WTC11 (cell line): ENCODE measurements at places on chromosomes 2 and 18. TPM values are rescaled to one million over a fixed set of nuclear protein-coding genes. Genes with fewer than 3 reads are reported as not detected.

GRCh38 chr2:29106980-29107388 is 8.2 kb upstream of the CLIP4 start:
- no peak for DNase-seq

The SLC16A14 gene
- 1.7 to 2.7 TPM (median 2.6 TPM) in 3 replicates for total RNA-seq

The NDUFS1 gene
- 95.6 to 106 TPM (median 98.9 TPM) in 3 replicates for total RNA-seq

The ADD2 gene
- 164 to 196 TPM (median 187 TPM) in 3 replicates for total RNA-seq

DNA sequence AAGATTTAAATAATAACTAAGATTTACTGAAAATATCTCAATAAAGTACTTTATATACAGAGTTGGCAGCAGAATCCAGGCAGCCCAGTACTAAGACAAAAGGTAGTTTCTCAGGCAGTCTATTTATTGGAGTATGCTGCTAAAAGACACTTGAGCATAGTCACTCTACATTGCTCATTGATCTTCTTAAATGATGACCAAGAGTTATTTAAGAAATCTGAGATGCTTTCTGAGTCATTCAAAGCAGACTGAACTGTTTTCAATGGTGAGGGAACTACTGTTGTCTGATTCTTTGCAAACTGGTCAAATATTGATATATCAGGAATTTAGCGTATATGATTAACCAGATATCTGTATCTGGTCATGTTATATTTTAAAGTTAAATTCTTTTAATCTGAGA is 133.6 kb downstream of the PHLPP1 start:
- no peak for DNase-seq

The AKAIN1 gene
- total RNA-seq, result not detected in 3 replicates

- DNase-seq, result no peak
Observed at GRCh38 chr18:13543811-13544732, 182.3 kb downstream of the FAM210A start.

GRCh38 chr2:235925250-235925919 is 242.8 kb downstream of the GBX2 start:
- DNase-seq, result no peak

The PID1 gene
- 1.2 to 2.6 TPM (median 1.3 TPM) in 3 replicates for total RNA-seq

- DNase-seq, result no peak
Observed at GRCh38 chr18:45939236-45939635, 27.9 kb downstream of the EPG5 start.

The SKOR2 gene
- total RNA-seq, result 0.34 to 1.3 TPM (median 0.37 TPM) in 3 replicates

The SP110 gene
- total RNA-seq, result 4.2 to 5.7 TPM (median 4.9 TPM) in 3 replicates

The NRP2 gene
- total RNA-seq, result 19.5 to 41.0 TPM (median 19.9 TPM) in 3 replicates

- no peak for DNase-seq
Observed at GRCh38 chr18:3610188-3610708, 160.3 kb downstream of the TGIF1 start.

DNA sequence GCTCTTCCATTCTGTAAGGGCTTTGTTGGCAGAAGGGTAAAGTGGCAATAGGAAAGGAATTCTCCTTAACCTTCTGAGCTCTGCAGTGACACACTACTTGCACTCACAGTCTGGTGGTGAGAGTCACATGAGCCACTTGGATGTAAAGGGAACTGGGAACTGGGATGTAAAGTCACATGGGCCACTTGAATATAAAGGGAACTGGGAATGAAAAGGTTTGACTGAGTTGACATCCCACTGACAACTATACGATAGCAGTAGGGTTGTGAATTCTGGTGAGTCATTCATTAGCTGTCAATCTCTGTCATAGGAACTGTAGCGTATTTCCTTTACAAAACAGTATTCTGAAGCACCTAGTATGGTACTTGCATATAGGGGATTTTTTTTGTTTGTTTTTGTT is 5.5 kb downstream of the RPE start:
- no peak for DNase-seq

The IL18R1 gene
- total RNA-seq, result 0.25 to 0.46 TPM in 2 of 3 replicates, not detected in the other

DNA sequence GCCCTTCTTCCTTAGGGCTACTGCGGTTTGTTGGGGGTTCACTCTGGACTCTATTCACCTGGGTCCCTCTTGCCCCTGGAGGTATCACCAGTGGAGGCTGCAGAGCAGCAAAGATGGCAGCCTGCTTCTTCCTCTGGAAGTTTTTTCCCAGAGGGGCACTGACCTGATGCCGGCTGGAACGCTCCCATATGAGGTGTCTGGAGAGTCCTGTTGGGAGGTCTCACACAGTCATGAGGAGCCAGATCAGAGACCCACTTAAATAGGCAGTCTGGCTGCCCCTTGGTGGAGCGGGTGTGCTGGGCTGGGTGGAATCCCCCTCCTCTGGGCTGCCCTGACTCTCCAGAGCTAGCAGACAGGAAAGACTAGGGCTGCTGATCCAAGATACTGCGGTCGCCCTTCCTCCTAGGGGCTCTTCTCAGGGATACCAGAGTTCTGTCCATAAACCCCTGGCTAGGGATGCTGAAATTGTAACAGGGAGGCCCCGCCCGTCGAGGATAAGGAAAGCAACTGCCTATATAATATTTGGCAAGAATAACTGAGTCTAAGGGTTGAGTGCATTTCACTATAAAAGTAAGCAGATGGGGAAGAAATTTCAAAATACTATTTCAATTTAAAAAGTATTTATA is 140.7 kb downstream of the NOL4 start:
- no peak for DNase-seq

DNA sequence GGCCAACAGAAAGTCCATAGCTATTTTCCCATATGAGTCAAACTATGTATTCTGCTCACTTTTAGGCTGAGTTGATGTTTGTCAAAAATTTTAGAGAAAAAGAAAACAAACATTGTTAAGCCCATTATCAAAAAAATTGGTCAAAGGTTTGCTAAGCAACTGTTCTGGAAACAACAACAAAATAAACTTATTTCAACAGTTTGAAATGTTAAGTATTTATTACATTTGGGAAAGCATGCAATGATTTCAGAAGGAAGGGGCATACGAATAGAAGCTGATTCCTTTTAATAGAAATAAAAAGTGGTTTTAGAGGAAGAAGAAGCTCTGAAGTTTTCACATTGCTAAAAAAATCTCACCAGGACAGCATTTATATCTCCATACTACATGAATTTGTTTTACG is 1837.5 kb upstream of the CELF4 start:
- no peak for DNase-seq

The IL1F10 gene
- not detected in 3 replicates for total RNA-seq

- no peak for DNase-seq
Observed at GRCh38 chr2:148752977-148753376, 108.4 kb downstream of the EPC2 start.

DNA sequence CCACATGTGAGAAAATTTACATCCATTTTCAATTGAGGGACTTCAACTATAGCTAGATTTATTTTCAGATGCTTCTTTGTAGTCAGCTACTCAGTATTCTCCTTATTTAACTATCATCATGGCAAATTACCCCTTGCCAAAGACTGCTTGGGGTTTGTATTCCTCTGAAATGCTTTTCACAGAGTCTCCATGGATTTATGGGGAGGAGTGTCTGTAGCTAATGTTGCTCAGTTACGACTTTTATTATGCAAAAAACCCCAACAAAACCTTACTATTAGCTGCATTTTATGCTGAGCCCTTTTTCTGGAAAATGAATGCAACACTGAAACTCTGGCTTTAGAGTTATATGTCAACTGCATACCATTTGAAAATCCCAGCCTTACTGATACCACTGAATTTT is 78.6 kb downstream of the RFTN2 start:
- no peak for DNase-seq

- DNase-seq, result no peak
Observed at GRCh38 chr2:143680885-143681405, 551.7 kb downstream of the ARHGAP15 start.
